Fibroblast of mammary gland (primary cell): ENCODE measurements at places on chromosomes 12 and 14.

DNA sequence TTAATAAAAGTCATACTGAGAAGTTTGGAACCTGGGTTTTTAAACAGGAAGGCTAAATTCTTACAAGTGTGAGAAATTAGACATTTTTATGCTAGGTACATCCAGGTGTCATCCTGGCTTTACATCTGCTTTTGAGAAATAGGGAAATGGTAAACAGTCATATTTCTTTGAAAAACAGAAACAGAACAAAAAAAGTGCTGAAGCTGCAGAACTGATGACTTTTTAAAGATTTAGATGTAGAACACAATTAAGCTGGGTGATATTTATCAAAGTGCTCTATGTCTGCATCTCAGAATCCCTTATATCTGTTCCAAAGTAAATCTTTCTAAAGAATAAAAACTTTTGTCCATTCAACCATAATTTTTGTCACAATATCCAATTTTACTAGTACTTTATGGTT, 282.9 kb upstream of the ATXN7L3B start:
- no peak for DNase-seq

DNA sequence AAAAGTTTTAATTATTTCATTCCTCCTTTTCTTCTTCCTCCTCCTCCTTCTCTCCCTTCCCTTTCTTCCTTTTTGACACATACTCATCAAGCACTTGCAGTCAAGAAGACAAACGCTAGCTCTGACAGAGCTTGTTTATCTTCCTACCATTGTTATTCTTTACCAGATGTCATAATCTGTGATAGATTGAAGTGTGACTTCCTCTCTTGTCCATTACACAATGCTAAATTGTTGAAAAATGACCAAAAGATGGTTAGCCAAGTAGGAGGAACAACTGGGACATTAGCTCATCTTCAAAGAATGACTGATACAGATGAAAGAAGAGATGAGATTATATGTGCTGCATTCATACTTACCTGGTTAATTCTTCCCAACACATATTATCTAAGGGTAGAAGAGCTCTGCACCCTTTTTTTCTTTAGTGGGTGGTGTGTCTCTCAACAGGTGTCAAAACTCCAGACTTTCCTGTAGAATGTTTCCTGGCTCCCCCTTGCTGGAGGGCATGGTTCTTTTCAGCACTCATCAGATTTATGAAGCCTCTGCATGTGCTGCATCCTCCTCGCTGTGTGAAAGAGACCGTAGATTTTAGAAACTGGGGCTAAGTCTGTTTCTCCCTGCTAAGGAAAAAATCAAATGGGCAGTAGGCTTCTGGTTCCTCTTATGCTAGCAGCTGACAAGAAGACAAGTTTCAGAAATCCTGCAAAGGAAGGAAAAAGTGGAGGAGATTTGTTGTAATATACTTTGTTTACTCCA, 147.1 kb downstream of the TMX1 start:
- peak; percentile 61 for DNase-seq

- DNase-seq, result peak; percentile 32
Observed at GRCh38 chr14:28254768-28255167, 511.8 kb upstream of the FOXG1 start.

DNA sequence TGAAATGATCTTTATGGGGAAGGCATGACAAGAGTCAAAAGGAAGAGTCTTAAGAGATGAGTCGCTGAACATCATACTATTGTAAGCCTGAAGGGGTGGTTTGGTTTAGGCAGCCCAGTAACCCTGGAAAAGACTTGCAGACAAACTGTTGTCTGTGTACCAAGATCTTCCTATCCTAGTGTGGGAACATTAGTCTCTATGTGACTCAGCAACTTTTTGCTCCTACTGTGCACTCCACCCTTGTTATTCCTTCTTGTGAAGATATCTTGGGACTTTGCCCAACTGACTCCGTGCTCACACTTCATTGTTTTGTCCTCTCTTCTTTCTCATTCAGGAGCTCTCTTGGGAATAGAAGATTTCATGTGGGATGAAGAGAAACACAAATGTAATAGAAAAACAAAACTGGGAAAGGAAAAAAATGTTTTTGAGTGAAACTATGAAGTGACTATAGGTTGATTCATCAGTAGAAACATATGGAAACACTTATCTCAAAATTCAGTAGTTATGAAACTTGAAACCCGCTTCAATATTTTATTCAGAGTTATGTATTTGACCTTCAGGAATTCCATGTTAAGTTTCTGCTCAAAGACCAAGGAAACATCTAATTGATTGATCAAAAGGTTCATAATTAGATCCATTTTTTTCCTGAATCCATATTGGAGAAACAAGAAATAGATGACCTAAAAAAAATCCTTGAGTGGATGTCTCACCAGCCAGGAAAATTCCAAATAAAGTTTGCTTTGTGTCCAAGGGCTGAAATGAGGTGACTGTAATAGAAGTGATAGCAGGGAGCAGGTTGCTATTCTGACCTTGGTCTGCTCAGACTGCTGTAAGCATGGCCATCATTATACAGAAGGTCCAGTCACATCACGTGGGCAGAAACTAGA, 67.2 kb downstream of the BTG1 start:
- DNase-seq, result peak; percentile 100

- peak; percentile 35 for DNase-seq
Observed at GRCh38 chr12:28497889-28498411, 307.7 kb downstream of the CCDC91 start.

DNA sequence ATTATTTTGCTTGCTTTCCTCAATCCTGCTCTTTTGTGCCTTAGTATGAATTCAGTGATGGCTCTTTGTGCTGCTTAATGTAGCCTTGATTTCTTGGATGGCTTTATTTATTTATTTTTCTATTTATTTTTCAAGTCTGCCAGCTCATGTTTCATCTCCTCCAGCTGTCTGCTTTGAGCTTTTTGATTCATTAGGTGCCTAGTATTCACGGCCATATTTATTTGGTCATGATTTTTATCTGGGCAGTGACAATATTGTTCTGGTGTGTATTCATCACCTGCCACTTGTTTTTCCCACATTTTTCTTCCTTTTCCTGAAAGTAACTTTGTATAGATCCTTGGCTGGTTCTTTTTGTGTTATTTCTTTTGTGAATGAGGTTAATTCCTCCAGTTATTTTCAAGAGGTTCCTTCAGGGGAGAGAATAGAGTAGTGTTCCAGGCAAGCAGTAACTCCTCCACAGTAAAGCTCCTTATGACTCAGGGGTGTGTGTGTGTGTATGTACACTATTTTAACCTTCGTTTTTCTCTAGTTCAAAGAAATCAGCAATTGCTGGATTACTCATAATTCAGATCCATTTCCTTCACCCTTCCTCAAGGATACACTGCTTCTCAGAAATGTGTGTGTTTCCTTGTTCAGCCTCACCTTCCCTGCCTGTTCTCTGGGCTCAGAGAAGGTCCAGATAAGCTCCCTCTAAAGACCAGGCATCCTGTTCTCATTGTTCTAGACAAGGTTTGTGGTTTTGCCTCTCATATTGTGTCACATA, 51.6 kb upstream of the PMCH start:
- DNase-seq, result peak; percentile 11

- DNase-seq, result no peak
Observed at GRCh38 chr14:98189511-98189910, 1082.5 kb downstream of the BCL11B start.
